ENCODE measurements at places on chromosomes 7 and 10.

GRCh38 chr7:134472572-134473244 lies 13.8 kb upstream of the AKR1B1 start:
- no peak for DNase-seq

GRCh38 chr7:135317676-135318325 lies 84.2 kb downstream of the STRA8 start:
- DNase-seq = no peak

DNA sequence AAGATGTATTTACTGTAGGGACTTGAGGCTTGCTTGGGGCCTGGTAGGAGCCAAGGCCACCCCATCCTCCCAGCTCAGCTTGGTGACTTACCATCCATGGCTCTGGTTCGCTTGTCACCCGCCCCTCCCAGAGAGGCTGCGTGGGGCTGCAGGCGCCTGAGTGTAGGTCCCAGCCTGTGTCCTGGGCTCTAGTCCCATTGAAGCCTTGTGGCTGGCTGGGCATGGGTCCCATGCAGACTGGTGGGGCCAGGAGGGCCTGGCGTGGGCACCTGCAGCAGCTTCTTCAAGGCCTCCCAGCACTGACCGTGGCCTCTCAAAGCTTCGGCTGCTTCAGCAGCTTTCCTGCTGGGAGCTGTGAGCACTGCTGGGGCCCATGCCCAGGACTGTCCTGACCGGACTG lies 118.1 kb downstream of the INPP5A start:
- no peak for DNase-seq

GRCh38 chr7:133885213-133885612 lies 241.9 kb upstream of the LRGUK start:
- no peak for DNase-seq

GRCh38 chr7:34277016-34277802 lies 371.9 kb downstream of the BMPER start:
- DNase-seq = no peak

DNA sequence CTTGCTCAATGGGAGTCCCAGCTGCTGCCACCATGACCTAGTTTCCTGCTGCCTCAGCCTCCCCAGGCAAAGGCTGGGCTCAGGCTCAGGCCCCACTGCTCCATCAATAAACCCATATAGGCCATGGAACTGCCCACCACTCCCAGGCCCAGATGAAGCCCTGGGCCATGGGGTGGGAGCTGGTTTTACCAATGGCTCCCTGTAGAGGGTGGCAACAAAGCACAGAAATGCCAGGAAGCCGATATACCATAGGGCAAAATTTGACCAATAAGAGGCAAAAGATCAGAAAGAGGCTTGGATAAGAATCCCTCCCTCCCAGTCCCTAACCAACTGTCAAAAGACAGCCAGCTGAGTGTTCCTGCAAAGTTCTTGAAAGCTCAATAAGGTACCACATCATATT lies 101.8 kb upstream of the DOCK1 start:
- no peak for DNase-seq

DNA sequence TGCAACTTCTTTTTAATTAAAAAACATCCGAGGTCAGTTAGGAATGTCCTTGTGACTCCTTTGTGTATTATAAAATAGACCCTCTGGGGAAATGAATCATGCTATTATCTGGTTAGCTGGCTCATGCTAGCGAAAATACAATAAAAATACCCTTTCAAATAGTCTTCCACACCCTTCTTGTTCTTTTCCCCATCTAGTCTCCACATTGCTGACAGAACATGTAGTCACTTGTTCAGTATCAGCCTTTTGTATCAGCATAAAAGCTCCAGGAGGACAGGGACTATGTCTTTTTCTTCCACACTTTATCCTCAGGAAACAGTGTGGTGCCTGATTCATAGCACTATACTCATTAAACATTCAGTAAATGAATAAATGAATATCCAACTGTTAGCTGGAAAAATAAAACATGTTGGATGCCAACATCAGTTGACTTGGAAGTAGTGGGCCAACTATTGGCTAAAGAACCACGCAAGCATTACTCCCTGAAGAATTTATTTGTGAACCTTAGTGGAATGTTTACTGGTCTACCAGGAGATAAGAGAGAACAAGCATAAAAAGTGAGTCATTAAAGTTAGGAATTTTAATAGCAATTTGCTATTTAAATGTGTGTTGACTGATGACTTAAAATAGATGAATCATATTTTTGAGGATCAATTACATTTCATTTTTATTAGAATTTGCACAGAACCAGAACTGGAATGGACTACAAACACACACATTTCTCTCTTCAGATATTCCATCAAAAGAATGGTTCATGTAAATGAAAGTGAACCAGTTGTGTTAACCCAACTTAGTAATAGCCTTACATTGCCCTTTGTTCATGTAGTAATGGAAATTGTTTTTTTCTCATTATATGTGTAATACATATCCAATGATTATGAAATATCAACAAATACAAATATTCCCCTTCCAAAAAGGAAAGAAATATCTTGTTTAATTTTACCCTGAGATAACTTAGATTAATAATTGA lies 129.6 kb downstream of the DKK1 start:
- DNase-seq = no peak

GRCh38 chr10:123833170-123833850 lies 58.3 kb downstream of the CPXM2 start:
- DNase-seq = no peak

- no peak for DNase-seq
Observed at GRCh38 chr10:103679096-103679790, 176.1 kb downstream of the SH3PXD2A start.

GRCh38 chr10:78456649-78457400 lies 423.2 kb downstream of the RPS24 start:
- no peak for DNase-seq

- no peak for DNase-seq
Observed at GRCh38 chr10:128530301-128530700, 404.1 kb upstream of the MKI67 start.

- no peak for DNase-seq
Observed at GRCh38 chr7:38451840-38452239, 178.4 kb upstream of the TARP start.

All from activated CD8-positive, alpha-beta memory T cell treated with anti-CD3 and anti-CD28 coated beads, Interleukin-2, amount 50 U/mL, for 48 hours (primary cell).